Left renal pelvis (tissue), 4 donors: ENCODE measurements at places on chromosomes 3 and 15.

GRCh38 chr3:11230125-11230524 lies 42.1 kb upstream of the ATG7 start:
- DNase-seq: no peak

DNA sequence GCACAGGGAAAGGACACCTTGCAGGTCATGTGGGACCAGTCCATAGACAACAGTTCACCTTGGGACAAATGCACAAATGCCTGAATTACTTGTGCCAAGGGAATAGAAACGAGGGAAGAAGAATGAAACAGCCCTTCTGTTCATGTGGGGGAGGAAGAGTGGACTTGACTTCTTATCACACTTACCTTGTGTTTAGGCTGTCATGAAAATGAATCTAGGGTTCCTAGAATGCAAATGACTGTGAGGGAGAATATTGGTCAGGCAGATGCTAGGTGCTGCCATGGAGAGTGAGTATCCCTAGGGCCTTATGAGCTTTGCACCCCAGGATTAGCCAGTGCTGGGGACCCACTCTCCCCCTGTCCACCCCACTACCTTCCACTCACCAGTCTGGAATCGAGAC lies 11.0 kb upstream of the PRKAR2A start:
- no peak for DNase-seq

GRCh38 chr15:77010857-77011256 lies 15.9 kb downstream of the PSTPIP1 start:
- DNase-seq: no peak

DNA sequence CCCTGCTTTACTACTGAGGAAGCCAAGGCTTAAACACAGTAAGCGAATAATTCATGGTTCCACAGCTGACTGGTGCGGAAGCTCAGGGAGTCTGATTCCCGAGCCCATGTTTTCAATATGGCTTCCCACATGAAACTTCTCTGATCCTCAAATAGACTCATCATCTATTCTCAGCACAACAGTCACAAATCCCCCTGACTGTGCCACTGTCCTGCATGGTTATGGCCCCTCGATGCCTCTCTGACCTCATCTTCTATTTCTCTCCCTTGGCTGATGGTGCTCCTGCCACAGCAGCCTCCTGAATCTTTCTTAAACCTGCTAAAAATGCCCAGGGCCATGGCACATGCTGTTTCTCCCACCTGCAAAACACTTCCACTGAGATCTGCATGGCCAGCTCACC lies 43.2 kb downstream of the SRGAP3 start:
- no peak for DNase-seq

DNA sequence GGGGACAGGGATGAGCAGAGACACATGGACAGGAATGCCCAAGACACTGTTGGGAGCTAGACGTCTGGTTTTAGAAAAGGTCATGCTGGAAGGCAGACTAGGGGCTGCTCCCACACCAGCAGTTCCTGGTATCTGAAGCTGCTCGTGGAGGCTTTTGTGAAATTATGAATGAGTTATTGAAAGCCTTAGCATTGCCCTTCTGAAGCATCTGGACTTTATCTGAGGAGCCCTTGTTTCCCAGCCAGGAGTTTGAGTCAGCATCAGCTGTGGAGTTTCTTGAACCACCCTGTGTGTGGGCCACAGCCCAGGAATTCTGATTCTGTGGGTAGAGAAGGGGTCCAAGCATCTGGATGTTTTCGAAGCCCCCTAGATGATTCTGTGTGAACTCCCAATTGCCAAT lies 258.7 kb downstream of the SLCO3A1 start:
- DNase-seq: no peak

GRCh38 chr3:123706871-123707270 lies 122.0 kb upstream of the HACD2 start:
- DNase-seq: no peak
